ENCODE measurements at places on chromosomes 5 and 9.

- no peak for DNase-seq
Measured at GRCh38 chr9:129291041-129291501, 113.0 kb upstream of the IER5L start.

DNA sequence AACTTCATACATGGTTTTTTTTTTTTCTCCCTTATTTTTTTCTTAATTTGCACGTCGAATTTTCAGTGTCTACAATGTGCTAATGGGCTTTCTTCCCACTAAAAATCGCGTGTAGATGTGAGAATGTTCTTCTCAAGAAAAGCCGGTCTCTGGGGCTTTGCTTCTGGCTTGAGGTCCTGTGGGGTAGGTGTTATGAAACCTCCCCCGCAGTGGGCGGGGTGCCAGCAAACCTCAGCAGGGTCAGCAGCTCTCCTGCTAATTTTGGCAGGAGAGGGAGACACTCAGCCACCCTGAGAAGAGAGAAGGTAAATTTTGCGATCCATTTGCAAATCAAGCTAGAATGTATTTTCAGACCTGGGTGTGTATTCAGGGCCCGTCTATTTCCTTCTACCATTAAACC lies 59.9 kb downstream of the NPR3 start:
- peak; percentile 8 for DNase-seq

DNA sequence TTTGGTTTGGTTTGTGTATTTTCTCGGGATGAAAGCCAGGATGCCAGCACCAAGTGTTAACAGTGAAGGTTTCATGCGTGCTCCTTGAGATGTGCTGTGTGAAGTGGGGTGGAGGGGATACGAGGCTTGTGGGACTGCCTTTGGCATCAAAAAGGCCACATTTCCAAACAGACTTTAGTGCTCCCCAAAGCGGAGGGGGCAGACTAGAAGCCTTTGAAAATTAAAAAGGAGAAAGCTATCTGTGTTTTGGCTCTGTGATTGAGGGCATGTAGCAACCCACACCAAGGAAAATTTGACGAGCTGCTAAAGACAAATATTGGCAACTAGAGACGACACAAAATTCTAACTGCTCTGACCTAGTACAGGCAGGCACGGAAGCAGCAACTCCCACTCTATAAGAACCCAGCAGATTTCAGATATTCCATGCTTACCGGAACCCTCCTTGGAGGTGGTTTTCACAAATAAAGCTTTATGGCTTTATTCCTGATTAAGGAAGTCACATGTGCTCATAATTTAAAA lies 154.5 kb downstream of the ARSB start:
- DNase-seq, result no peak

GRCh38 chr5:41831155-41831554 lies 39.1 kb downstream of the OXCT1 start:
- no peak for DNase-seq

GRCh38 chr5:173234129-173234790 lies 746 bp downstream of the NKX2-5 start:
- DNase-seq, result no peak

DNA sequence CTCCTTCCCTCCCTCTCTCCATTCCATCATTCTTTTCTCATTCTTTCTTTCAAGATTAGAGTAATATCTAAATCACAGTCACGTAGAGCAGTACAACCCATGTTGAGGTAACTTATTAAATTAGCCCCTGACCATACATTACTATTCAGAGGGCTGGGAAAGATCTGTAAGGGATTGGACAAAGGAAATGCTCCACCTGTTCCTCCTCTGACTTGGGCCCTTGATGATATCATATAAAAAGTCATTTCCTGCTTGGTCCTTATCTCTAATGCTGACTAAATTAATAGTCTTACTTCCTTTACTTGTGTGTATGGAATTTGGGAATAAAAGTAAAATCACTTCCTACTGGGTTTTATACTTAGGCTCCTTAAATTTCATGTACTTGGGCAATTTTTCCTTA lies 40.8 kb downstream of the SNX18 start:
- no peak for DNase-seq

DNA sequence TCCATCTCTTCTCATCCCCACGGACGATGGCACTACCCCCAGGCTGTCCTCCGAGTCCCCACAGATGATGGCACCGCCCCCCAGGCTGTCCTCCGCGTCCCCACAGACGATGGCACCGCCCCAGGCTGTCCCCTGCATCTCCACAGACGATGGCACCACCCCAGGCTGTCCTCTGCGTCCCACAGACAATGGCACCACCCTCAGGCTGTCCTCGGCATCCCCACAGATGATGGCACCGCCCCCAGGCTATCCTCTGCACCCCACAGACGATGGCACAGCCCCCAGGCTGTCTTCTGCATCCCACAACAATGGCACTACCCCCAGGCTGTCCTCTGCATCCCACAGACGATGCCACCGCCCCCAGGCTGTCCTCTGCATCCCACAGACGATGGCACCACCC lies 57.4 kb upstream of the PTCH1 start:
- DNase-seq, result peak; percentile 19

DNA sequence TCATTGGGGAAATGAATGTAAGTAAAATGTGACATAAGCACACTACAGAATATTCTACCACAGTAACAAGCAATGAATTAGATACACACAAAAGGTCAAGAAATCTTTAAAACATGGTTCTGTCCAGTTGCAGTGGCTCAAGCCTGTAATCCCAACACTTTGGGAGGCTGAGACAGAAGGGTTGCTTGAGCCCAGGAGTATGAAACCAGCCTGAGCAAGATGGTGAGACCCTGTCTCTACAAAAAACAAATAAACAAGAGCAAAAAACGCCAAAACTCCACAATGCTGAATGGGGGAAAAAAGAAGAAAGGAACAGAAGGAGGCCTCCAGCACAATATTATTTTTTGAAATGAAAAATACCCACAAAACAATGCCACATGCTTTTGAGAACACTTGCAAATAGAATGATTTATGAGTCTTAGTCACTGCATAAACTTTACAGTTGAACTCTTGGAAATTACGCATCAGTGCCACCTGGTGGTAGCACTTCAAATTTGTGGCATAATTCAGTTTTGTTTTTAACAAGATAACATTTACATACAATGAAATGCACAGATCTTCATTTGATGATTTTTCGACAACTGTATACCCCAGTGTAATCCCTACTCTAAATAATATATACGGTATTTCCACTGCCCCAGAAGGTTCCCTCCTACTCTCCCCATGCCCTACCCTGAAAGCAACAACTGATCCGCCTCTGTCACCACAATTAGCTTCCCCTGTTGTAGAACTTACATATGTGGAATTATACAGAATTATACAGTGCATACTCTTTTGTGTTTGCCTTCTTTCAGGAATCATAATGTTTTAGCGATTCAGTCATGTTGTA lies 14.4 kb upstream of the SPINK4 start:
- peak; percentile 68 for DNase-seq

GRCh38 chr9:91611582-91611981 lies 187.9 kb upstream of the NFIL3 start:
- DNase-seq, result no peak

GRCh38 chr9:135958485-135958884 lies 2.7 kb downstream of the UBAC1 start:
- DNase-seq, result no peak

DNA sequence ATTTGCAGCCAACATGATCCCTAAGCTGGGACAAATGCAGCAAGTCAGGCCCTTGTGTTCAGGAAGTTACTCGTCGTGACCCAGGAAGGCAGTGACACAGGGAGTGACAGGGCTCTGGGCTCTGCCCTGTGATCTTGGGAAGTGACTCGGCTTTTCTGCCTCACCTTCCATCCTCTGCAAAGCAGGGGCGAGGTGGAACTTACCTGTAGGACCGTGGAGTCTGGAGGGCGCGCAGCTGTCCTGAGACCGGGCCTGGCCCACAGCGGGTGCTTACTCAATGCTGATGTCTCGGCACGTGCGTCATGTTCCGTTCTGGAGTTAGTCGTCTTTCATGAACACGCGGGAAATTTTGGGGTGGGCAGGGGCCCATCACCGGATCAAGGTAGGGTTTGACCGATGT lies 22.8 kb upstream of the LPCAT1 start:
- no peak for DNase-seq

DNA sequence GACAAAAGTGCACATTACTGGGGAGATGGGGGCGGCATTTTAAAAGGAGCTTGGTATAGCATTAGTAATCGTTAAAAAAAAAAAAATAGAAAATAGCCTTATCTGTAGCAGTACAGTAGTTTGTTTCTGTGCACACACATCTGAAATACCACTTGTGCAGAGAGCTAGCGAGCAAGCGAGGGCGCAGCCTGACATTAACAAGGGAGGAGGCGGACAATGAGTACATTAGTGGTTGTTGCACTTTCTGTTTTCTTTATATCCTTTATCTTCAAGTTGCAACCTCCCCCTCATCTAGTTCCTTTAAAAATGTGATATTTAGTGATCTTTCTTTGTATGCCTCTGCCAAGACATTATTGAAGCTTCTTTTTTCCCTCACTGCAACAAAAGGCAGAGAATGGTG lies 880 bp upstream of the PTPDC1 start:
- DNase-seq, result no peak

DNA sequence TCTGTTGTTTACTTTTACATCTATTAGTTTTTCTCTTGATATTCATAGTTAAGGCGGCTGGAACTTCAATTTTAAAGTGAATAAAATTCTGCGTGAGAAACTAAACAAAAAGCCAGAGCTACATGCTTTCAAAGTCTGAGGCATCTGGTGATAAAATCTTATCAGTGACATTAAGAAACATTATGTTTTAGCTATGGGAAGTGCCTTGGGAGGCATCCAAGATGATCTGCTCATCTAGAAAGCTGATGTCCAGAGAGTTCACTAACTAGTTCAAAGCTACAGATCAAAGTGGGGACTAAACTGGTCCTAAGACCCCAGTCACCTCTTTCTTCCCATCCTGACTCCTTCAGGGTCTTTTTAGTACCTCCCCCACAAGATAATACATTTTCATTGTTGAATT lies 37.2 kb downstream of the MRPS27 start:
- no peak for DNase-seq

DNA sequence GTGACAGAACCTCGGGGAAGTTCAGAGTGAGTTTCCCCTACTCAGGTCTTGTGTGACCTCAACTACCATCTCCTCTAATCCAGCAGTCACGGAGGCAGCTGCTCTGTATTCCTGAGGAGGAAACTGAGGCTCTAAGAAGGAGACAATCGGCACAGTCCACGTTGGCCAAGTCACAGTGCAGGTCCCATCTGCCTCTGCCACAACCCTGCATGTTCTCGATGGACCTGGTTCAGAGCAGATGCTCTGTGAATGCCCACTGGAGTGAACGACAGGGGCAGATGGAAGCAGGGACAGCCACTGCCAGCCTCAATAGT lies 722 bp upstream of the ERGIC1 start:
- no peak for DNase-seq

DNA sequence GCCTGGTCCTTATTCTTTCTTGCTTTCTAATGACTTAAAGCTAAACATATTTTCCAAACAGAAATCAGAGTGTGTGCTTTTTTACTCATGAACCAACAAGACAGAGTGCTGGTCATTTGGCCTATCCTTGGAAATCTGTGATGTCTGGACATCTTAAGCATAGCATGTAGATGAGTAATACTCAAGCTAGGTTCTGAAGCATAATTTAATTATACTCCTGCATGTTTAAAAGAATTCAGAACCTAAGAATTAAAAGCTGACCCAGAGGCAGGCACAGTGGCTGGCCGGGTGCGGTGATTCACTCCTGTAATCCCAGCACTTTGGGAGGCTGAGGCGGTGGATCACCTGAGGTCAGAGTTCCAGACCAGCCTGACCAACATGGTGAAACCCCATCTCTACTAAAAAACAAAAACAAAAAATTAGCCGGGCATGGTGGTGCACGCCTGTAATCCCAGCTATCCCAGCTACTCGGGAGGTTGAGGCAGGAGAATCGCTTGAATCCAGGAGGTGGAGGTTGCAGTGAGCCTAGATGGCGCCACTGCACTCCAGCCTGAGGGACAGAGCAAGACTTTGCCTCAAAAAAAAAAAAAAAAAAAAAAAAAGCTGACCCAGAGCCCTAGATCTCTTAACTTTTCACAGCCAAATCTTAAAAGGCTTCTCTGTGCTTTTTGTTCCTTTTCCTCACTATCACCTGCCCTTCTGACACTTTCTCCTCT lies 16.2 kb upstream of the TJP2 start:
- peak; percentile 29 for DNase-seq

DNA sequence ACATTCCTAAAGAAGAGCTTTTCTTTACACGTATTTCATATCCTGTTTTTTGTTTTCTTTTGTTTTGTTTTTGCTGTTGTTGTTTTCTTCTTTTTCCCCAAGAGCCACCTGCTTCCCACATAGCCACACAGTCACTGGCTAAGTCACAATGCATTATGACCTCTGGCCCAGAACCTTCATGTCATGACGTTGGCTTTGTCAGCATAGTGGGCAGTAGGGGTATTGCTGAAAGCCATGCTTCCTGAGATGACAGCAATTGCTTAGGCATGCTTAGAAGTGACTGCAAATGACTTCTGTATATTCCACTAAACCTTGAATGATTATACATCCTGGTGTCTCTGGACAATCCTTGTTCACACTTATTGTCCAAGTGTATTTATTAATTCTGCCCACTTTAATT lies 375.8 kb downstream of the TAF11L14 start:
- no peak for DNase-seq

DNA sequence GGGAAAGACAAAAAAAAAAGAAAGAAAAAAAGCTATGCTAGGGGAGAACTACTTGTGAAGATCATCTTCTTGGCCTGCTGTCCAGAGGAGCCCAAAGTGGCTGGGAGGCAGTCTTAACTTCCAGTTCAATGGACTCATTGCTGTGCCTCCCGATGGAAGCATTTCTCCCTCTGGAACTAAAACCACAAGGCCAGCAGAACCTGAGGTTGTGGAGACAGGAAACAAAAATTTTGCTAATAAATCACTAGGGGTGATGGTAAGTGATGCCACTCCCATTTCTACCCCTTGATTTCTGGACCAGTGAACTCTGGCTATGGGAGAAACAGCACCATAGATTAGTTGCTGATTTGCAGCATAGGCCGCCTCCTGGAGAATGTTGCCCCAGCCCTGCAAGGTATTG lies 123.4 kb upstream of the NFIL3 start:
- DNase-seq, result no peak

DNA sequence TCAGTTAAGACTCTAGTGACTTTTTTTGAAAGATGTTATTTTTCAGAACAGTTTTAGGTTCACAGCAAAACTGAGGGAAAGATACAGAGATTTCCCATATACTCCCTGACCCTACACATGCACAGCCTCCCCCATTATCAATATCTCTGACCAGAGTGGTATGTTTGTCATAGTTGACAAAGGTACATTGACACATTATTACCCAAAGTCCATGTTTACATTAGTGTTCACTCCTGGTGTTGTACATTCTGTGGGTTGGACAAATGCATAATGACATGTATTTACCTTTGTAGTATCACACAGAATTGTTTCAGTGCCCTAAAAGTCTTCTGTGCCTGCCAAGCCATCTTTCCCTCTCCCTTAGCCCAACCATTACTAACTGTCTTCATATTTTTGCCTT lies 470.7 kb upstream of the DMAC1 start:
- no peak for DNase-seq
